ENCODE measurements at places on chromosomes 1 and 21. TPM values are rescaled to one million over a fixed set of nuclear protein-coding genes. Genes with fewer than 3 reads are reported as not detected.

The THEMIS2 gene
- total RNA-seq, result 23.8 TPM

The MAB21L3 gene
- 1.3 TPM for total RNA-seq

The KRTAP12-2 gene
- total RNA-seq, result not detected

The RIMS3 gene
- 7.2 TPM for total RNA-seq

The PLA2G2F gene
- not detected for total RNA-seq

The ENAH gene
- total RNA-seq, result 286 TPM

The ERO1B gene
- total RNA-seq, result 10.5 TPM

The FOXO6 gene
- total RNA-seq, result 2.2 TPM

The MX1 gene
- 20.2 TPM for total RNA-seq

The EPRS1 gene
- 41.2 TPM for total RNA-seq

The NUP133 gene
- total RNA-seq, result 20.5 TPM

The FMO1 gene
- 0.12 TPM for total RNA-seq

The DIO1 gene
- total RNA-seq, result not detected

The HAX1 gene
- 121 TPM for total RNA-seq

The GPR37L1 gene
- 0.16 TPM for total RNA-seq

The AADACL4 gene
- not detected for total RNA-seq

The OR10Z1 gene
- total RNA-seq, result not detected

The LCE3D gene
- not detected for total RNA-seq

The PDZK1IP1 gene
- not detected for total RNA-seq

The DCLRE1B gene
- 7.0 TPM for total RNA-seq

The DCDC2B gene
- not detected for total RNA-seq

The RGS16 gene
- total RNA-seq, result 0.47 TPM

The CNTN2 gene
- 2.0 TPM for total RNA-seq
